CD4-positive, alpha-beta T cell treated with Interleukin-15 for 4 hours (primary cell): ENCODE measurements at places on chromosomes 5 and 9.

- DNase-seq, result no peak
These were observed 62.6 kb upstream of the C6 start for GRCh38 chr5:41275813-41276512.

GRCh38 chr5:125865166-125865815 lies 557.9 kb upstream of the GRAMD2B start:
- no peak for DNase-seq

- DNase-seq, result no peak
These were observed 139.3 kb downstream of the RAPGEF6 start for GRCh38 chr5:131495536-131496399.

DNA sequence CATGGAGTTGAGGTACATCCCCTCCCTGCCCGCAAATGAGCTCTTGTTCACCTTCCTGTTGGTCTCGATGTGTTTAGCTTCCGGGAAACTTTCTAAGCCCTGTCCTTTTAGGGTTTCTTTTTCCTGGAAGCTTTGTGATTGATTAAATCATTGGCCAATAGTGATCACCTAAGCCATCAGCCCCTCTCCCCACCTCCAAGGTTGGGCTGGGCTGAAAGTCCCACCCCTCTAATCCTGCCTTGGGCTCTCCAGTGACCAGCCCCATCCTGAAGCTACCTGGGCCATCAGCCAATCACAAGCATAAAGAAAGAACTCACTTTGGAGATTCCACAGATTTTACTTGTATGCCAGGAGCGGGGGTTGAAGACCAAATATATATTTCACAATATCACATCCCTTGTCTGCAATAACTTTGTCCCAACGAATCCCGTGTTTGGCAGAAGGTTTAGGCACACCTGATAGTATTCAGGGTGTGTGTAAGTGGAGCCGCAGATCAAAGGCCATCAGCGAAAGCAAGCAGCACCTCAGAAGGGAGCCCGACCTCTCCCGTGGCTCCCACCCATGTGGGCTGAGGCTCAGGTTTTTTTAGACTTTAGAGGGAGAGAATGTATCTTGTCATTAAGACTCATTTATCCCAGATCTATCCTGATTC lies 20.4 kb downstream of the ROPN1L start:
- no peak for DNase-seq
